T-helper 17 cell (primary cell): ENCODE measurements at places on chromosomes 6 and 20.

DNA sequence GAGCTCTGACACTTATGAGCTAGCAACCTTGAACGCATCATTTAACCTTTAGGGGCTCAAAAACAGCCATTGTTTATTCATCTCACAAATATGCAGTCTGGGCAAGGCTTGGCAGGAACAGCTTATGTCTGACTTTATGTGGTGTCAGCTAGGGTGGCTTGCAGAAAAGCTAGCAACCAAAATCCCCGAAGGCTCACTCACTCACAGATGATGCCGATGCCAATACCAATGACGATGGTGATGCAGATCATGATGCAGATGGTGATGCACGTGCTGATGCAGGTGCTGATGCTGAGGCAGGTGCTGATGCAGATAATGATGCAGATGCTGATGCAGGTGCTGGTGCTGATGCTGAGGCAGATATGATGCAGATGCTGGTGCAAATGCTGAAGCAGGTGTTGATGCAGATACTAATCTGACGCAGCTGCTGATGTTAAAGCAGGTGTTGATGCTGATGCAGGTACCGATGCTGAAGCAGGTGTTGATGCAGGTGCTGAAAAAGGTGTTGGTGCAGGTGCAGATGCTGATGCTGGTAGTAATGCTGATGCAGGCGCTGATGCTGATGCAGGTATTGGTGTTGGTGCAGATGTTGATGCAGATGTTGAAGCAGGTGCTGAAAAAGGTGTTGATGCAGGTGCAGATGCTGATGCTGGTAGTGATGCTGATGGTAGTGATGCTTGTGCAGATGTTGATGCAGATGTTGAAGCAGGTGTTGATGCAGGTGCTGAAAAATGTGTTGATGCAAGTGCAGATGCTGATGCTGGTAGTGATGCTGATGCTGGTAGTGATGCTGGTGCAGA, 195.6 kb downstream of the NFATC2 start:
- no peak for DNase-seq

DNA sequence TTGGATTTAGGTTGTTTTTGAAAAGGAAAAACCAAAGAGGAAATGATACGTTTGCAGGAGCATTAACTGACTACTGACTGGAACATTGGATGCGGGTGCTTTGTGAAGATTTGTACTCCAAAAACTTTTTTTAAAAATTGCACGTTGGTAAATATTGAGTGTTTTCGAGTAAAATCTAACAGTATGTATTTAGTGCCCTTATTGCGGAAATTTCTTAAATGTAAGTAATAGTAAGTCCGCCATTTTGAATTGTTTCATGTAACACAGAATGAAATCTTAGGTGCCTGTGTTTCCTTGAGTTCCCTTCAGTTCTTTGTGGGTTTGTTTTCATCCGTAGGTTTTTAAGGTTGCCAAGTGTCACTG, 15.2 kb upstream of the LIN28B start:
- DNase-seq = no peak

- no peak for DNase-seq
Observed at GRCh38 chr6:32081168-32081990, 27.8 kb downstream of the TNXB start.

- no peak for DNase-seq
Observed at GRCh38 chr6:9564021-9564420, 850.9 kb downstream of the TFAP2A start.

DNA sequence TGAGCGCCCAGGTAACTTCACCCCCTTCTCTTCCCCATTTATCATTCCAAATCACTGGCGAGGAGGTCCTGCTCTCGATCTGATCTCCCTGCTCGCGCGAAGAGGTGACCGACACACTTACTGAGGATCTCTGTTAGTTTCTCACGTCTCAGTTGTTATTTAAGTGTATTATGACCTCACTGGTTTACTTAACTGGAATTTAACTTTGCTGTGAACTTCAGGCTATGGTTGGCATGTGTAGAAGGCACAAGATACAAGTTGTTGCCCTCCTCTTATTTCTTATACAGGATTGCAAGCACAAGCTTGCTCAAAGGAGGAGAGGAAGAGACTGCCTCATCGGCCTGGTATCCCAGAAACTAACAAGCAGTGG, 1.2 kb downstream of the RNF217 start:
- DNase-seq = no peak

- DNase-seq = no peak
Observed at GRCh38 chr6:112348334-112348874, 1.3 kb downstream of the RFPL4B start.

GRCh38 chr6:35043381-35044130, 97.6 kb downstream of the TCP11 start:
- DNase-seq = no peak

- DNase-seq = no peak
Observed at GRCh38 chr20:53990768-53991450, 79.5 kb downstream of the BCAS1 start.

- no peak for DNase-seq
Observed at GRCh38 chr6:144811140-144811539, 526.0 kb downstream of the UTRN start.

DNA sequence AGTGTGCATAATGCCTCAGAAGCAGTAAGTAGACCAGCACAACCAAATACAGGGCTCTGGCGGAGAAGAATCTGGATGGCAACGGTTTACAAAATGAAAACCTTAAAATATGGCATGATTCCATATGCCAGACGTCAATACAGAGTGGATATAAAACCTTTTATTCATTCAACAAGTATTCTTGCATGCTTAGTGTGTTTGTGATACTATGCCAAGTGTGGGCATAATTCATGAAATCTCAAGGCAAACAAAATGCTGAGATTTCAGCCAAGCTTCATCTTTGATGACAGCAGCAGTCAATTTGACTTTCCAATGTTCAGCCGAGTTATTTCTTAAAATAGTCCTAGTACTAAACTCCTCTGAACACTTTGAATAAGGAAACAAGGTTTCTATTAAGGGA, 119.4 kb downstream of the CD24 start:
- DNase-seq = no peak

GRCh38 chr6:54135665-54136369, 24.6 kb downstream of the MLIP start:
- DNase-seq = no peak

GRCh38 chr20:15265581-15266309, 928.3 kb upstream of the FLRT3 start:
- no peak for DNase-seq

- no peak for DNase-seq
Observed at GRCh38 chr20:54091120-54091480, 20.7 kb upstream of the BCAS1 start.

DNA sequence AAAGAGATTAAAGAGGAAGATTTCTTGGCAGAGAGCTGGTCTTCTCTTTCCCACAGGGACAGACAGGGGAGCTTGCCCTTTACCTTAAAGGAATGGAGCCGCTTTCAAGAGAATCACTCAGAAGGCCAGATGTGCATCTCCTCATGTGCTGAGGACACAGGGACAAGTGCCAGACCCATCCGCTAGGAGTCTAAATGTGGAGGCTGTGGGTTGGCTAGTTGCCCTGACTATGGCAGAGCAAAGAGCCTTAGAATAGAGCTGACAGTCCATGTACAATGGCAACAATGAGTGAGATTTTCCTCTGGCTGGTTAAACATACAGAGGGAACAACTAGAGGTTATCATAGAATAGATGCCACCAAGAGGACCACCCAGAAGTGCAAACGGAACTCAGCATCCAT, 7.3 kb upstream of the DOK5 start:
- no peak for DNase-seq

GRCh38 chr6:169963581-169964297, 212.3 kb downstream of the ERMARD start:
- no peak for DNase-seq

DNA sequence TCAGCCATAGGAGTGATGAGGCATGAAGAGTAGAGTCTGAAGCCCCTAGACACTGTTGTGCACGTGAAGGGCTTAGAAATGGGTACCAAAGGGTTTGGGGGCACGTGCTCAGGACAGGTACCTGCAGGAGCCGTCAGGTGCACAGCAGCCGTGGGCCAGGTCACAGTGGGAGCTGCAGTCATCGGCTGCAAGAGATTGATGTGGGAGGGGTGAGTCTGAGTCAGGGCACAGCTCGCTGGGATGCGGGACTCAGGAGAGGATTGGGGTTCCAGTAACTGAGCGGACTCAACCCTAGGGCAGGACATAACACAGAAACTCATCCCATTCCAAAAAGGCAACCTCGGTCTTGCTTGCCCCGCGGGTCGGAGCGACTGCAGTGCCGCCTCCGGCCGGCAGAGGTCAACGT, 1.1 kb downstream of the DLK2 start:
- peak; percentile 57 for DNase-seq

DNA sequence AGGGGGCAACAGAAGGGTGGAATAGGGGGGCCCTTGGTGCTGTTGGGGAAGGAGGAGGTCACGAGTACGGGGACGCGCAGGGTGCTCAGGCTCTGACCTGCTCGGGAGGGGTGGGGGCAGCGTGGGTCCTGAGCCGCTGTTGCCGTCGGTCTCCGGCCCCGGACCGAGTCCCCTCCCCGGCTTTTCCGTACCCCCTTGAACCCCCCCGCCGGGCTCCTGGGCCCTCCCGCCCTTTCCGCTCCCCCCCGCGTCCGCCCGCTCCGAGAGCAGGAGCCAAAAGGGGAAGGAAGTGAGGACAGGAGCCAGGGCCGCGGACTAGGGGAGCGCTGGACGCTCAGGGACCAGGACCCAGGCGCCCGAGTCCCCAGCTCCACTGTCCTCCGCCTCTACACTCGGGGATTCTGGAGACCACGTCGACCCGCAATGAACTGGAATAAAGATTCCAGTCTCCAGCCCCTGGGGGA, at the start of gene RGL2:
Gene RGL2, minus strand, starts transcription at position 170 of the 464 bp plus-strand sequence. CDS start 332 bp downstream, outside the sequence.
- peak; percentile 49 for DNase-seq

- no peak for DNase-seq
Observed at GRCh38 chr6:34324738-34325444, 67.6 kb downstream of the NUDT3 start.

DNA sequence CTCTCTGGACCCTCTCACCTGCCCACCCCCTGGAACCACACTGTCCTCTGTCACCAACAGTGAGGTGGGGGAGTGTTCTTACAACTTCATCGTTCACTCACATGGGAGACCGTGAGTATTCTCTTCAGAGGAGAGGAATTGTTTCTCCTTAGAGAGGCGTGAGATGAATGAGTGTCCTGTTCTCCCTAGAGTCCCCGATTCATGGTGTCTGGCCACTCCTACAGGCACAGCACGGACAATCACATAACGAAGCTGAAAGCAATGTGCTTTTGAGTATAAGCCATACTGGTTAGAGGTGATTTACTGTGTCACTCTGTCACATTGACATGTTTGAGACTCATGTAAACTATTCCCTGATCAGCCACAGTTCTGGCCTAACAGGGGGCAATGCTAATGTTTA, 54.6 kb downstream of the FOXC1 start:
- DNase-seq = no peak

GRCh38 chr20:48791014-48791413, 36.8 kb downstream of the PREX1 start:
- no peak for DNase-seq

GRCh38 chr6:89299466-89299850, 15.6 kb downstream of the GABRR2 start:
- DNase-seq = no peak

DNA sequence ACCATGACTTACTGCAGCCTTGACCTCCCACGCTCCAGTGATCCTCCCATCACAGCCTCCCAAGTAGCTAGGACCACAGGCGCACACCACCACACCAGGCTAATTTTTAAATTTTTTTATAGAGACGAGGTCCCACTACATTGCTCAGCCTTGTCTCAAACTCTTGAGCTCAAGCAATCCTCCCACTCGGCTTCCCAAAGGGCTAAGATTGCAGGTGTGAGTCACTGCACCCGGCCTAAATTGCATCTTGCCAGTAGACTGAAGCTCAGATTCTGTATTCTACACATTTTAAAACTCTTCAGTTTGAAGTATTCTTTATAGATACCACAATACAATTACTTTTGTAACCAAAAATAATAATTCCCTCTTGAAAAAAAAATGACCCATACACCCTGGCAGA, 11.4 kb downstream of the NUDT3 start:
- DNase-seq = no peak

GRCh38 chr6:108368431-108369030, 73.7 kb downstream of the AFG1L start:
- DNase-seq = no peak

DNA sequence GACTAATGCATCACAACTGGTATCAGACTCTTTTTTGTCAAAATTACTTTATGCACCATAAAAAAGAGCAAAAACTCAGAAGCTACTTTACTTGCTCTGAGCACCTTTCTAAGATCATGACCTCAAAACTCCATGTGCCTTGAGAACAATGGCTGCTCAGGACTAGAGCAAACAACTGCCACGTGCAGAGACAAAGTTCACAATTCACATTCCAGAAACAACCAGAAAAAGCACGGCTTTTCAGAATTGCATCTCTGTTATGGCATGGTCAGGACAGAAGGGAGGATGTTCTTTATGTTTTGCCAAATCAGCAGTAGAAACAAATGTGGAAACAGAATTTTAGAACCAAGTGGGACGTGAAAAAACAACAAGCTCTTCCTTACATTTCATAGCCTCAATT, 70.5 kb downstream of the CNKSR3 start:
- DNase-seq = no peak

GRCh38 chr6:2731281-2731909, 19.3 kb downstream of the MYLK4 start:
- no peak for DNase-seq

DNA sequence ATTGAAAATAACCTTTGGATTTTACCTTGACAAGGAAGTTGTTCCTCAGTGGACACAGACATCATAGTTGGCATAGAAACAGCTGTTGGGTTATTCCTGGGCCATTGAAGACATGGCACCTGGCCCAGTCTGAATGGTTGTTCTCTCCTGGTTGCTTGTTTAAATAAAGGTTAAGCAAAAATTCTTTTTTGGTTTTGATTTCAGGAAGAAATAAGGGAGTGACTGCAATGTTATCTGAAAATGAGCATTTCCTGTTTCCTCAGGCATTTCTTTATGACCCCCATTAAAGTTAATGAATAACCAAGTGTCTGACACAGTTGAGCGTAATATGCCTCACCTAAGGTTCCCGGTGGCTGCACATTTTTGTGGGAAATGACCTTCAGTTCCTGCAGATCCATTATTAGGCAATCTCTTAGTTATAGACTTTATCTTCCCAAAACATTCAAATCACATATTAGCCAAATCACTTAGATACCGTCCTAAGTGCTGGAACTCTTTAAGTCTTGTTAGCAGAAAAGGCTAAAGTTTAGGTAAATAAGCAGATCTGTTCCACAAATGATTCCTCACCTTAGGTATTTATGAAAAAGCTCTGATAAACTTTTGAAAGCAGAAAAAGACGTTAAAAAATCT, 648.7 kb upstream of the FLRT3 start:
- DNase-seq = no peak

DNA sequence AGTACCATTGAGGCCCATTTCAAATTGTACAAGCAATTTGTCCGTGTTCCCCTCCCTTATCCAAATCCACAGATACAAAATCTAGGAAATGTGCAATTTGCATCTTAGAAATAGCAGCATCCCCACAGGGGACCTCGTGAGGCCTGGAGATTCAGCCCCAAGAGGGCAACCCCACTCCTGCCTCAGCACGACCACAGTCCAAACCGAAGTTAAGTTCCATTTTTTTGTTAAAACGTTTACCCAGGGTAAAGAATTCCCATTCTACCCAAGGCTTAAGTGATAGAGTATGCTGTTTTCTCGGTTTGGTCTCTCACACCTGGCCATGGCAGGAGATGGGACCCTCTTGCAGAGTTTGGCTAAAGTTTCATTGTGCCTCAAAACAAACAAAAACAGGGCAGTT, 41.2 kb downstream of the PLCG1 start:
- DNase-seq = no peak

- no peak for DNase-seq
Observed at GRCh38 chr6:90656325-90656724, 69.5 kb upstream of the MAP3K7 start.

- DNase-seq = no peak
Observed at GRCh38 chr6:133820208-133820607, 68.7 kb upstream of the TCF21 start.
